Hindlimb muscle (tissue), 1 donor: ENCODE measurements at places on chromosomes 7 and 10.

DNA sequence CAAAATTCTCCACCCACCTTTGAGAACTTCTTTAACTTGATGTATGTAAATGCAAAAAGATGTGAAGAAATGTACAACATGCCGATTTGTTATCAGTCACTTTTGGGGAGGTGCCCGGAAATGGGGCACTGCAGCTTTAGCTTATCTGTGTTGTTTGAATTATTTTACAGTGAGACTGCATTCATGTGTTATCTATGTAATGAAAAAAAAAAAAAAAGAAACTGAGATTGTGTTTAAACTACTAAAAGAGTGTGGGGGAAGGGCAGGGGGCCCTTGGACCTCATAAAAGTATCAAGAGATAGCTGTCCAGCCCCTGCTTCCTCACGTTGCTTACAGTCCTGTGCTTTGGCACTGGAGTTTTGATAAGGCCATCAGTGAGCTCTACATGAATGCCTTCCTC is 259.4 kb downstream of the STK31 start:
- no peak for DNase-seq

DNA sequence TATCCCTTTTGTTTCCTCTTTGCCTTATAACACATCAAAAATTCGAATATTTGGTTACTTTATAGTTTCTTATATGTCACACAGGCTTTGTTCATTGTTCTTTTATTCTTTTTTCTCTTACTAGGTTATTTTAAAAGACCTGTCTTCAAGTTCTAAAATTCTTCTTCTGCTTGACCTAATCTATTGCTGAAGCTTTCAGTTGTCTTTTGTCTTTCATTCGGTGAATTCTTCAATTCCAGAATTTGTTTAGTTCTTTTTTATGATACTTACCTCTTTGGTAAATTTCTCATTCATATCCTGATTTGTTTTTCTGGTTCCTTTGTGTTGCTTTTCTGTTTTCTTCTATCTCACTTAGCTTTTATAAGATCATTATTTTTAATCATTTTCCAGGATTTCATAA is 188.4 kb downstream of the ZEB1 start:
- DNase-seq = no peak

DNA sequence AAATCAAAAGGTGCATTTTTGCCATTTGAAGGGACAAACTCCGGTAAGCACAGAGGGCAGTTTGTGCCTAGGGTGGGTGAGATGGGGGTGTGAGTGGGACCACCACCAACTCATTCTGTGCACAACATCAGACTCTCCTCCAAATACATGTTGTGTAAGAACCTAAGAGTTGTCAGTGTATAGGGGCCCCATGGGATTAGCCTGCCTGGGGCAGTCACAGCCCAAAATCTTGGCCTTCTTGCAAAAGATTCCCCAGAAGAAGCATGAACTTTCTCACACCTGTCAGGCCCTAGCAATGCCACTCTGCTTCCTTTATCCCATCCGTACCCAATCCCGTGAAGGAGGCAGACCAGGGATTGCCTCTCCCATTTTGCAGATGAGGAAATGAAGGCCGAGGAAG is 47.1 kb upstream of the NANOS1 start:
- DNase-seq = no peak

DNA sequence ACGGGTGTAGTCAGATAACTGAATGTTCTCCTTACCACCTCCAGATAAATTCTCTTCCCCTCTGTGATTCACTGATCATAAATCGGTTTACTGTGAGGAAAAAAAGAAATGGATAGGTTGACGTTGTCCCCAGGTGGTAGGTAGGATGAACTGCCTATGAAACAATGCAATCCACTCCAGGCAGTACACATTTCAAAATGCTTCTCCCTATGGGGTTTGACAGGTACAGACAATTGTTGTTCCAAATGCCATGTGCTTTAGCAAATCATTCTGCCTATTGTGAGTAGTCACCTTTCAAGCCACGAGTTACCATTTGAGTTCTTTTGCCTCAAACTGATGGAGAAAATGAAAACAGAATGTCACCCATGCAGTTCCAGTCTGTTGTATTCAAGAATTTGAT is 21.8 kb downstream of the VIM start:
- DNase-seq = no peak
